HFF-Myc (cell line): ENCODE measurements at places on chromosomes 16 and 17.

DNA sequence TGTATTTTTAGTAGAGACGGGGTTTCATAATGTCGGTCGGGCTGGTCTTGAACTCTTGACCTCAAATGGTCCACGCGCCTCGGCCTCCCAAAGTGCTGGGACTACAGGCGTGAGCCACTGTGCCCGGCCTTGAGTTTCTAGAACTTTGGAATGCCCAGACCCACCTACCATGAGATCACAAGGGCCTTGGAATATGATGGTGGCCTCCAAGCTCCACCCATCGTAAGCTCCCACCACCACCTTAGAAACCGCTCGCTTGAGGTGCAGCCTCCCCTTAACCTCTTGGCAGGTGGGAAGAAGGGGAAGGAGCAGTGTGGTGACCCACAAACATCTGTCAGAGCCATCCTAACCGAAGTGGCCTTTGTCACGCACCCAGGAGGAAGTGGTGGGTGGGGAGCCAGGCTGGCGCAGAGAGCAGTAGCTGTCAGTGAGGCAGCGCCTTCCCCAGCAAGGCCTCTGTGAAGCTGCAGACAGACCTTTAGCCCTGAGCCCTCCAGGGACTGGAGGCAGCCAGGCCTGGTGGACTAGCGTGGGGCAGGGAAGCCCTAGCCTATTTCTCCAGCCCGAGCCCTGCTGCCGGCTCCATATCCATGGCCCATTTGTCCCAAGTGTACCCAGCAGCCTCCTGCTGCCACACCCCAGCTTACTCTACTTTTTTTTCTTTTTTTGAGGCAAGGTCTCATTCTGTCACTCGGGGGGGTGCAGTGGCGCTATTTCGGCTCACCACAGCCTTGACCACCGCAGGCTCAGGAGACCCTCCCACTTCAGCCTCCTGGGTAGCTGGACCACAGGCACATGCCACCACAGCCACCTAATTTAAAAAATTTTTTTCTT is 13.1 kb upstream of the SEPHS2 start:
- no peak for DNase-seq

DNA sequence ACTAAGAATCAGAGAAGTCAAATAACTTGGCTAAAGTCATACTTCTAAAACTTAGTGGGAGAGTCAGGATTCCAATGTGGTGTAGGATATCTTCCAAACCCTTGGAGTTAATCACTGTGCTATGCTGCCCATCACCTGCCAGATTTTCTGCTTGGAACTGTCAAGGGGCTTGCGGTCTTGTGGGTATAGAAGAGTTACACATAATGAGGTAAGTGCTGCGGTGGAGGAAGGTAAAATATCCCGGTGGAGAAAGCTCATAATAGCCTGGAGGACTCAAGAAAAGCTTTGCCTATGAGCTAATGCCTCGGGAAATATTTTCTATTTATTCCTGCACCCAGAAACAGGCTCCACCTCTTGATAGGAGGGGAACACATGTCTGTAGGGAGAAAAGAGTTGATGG is 195.6 kb downstream of the UTP18 start:
- no peak for DNase-seq

DNA sequence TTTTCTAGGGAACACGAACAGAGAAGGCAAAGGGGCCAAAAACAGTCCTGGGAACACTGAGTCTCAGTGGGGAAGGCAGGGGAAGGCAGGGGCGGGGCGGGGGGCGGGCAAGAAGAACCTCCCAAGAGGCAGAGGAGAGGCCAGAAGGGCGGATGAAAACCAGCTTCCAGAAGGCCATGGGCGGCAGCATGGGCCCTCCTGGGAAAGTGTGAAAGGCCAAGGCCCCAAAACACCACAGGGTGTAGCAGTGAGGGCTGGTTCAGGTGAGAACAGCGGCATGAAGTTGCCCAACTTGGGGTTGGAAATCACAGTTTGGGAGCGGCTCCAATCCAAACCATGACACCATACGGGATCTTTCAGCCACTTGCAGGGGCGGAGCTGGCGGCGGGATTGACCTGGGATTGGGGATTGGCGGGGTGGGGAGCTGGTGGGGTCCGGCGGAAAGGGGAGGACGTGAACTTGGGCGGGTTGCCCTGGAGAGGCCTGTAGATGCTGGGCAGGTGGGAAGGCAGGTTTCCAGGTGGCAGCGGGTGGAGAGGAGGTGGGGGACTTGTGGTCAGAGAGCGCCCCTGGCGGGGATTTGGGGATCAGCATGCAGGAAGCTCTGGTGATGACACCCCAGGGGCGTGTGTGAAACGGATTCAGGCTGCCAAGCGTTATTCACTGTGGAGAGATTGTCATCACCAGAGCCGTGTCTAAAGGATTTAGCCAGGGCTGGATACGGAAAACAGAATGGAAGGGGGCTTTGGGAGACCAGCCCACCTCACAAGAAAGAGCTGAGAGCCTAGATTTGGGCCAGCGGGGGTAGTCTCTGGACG is 80.9 kb downstream of the ARHGAP23 start:
- DNase-seq: peak; percentile 61

DNA sequence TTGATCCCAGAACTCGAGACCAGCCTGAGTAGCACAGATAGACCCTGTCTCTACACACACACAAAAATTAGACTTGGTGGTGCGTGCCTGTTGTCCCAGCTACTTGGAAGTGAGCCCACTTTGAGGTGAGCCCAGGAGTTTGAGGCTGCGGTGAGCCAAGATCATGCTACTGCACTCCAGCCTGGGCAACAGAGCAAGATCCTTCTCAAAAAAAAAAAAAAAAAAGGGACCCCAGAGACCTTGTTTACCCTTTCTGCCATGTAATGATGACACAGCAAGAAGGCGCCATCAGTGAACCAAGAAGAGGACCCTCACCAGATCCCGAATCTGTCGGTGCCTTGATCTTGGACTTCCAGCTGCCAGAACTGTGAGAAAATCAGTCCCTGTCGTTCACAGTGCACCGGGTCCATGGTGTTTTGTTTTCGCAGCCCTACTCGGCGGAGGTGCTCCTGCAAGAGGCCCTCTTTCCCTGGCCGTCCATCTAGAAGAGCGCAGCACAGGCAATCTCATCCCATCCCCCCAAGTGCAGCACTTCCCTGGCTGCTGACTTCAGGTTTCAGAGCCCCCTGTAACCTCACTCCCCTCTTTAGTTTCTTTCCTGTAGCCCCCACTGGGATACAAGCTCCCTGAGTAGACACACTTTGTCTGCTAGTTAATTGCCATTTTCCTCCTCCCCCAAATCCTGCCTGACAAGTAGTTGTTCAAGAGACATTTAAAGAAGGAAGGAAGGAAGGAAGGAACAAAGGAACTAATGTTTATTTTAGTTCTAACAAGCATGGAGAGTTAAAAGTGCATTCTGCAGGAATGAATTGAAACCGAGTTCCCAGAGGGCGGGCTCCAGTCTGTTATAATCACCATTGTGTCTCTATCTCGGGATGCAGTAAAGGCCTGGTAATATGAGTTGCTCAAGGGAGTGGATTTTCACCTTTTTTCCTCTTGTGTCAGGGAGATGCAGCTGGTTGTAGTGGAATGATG is 115.3 kb downstream of the SNX29 start:
- DNase-seq: no peak
